ENCODE measurements at places on chromosomes 11 and 22.

- DNase-seq = peak; percentile 32
Observed at GRCh38 chr22:46465345-46465720, 72.1 kb downstream of the CELSR1 start.

- no peak for DNase-seq
Observed at GRCh38 chr11:66934950-66935779, 23.0 kb downstream of the PC start.

- peak; percentile 5 for DNase-seq
Observed at GRCh38 chr11:2213890-2214526, 42.4 kb upstream of the TH start.

DNA sequence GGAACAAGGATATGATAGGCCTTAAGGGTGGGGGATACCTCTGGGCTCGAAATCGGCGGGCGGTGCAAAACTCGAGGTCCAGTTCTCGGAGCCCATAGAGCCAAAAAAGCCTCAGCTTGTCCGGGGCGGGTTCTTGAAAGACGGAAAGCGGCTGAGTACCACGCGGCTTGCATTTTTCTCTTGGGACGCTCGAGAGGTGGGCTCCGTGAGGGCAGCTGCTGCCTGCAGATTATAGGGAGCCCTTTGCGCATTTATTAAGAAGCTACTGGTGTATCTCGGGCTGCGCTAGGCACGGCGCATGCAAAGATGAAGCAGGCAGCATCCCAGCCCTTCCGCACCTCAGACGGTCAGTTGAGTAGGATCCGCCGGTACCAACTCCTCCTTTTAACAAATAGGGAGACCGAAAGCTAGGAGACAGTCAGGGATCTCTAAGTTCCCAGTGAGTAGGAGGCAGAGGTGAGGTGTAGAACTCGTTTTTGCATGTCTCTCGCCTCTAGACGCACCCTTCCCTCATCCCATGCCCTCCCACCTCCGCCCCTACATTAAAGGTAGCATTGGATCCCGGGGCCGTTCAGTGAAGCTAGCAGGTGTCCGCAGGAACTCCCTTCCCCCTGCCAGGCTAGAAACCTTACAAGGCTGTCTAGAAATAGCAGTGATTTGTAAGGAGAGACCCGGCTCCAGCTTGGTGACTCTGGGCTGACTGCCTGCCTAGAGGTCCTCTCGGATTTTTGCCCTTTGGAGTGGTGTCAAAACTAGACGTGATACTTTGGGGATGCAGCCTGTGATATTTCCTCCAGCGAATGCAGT lies 768 bp downstream of the LDHA start:
- DNase-seq = no peak

Data from left ventricle myocardium inferior (tissue), 1 donor.